ENCODE measurements at places on chromosomes 3 and 15. TPM values are rescaled to one million over a fixed set of nuclear protein-coding genes. Genes with fewer than 3 reads are reported as not detected.
A peak's percentile ranks its signal among the peaks of the same experiment; 100 is the strongest.

UROC1 gene
- 0.07 TPM for total RNA-seq

- H3K27me3 ChIP-seq = no peaks in the 10 kb centered on the region
- no peak overlapping the region for H3K27ac ChIP-seq
- DNase-seq = no peak
- H3K4me3 ChIP-seq = no peak overlapping the region
Observed at GRCh38 chr3:54303517-54304375, 181.4 kb downstream of the CACNA2D3 start.

HCN4 gene
- total RNA-seq = not detected

RBP2 gene
- total RNA-seq = not detected

SYNM gene
- 44.6 TPM for total RNA-seq

DNA sequence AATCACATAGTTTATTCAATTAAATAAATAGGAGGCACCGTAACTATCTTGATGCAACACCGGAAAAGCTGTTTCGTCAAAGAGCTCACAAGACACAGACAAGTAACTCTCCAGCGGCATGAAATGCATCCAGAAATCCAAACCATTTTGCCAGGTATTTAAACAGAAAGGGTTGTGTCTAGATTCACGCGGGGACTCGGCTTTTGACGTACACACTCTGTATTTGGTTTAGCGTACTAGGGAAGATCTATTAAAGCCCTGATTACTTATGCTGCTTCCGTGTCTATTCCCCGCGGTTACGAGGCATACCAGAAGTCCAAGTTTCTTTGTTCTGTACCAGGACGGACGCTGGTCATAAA lies 718 bp downstream of the BNIP2 start:
- peak overlapping the region; percentile 97 for H3K27ac ChIP-seq
- peak overlapping the region; percentile 88 for H3K4me3 ChIP-seq
- no peaks in the 10 kb centered on the region for H3K27me3 ChIP-seq
- no peak for DNase-seq
